HepG2 (cell line): ENCODE measurements at places on chromosomes 3 and 15. TPM values are rescaled to one million over a fixed set of nuclear protein-coding genes. Genes with fewer than 3 reads are reported as not detected.

LSAMP gene
- total RNA-seq, result not detected in 2 replicates

TLR9 gene
- total RNA-seq, result not detected in 2 replicates

ATP6V1A gene
- total RNA-seq, result 95.1 and 171 TPM in 2 replicates

DNA sequence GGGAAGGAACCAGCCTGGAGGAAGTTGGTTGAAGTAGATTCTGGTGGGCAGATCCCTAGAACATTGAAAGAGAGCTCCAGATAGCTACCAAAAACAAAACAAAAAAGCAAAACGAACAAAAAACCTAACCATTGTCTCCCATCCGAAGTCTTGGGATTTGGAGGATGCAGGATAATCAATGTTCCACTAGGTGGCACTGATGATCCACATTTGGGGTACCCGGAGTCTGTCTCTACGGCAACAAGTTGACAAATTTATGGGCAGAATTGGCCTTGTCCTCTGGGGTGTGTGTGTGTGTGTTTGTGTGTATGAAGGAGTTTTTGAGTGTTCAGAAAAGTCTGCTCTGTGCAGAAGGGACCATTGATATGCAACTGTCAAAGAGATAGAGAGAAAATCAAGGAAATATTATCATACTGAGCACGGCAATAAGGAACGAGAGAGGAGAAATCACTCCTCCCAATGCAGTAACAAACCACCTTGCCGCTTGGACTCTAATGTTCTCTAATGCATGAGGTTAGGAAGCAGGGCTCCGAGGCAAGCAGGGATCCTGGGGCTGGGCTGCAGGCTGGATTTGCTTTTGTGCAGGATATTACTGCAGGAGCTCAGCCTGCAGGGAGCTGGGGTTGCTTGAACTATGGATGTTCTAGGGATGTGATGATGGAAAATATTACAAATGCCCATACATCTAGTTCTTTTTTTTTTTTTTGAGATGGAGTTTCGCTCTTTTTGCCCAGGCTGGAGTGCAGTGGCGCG is 59.8 kb upstream of the KLHL25 start:
- no peak overlapping the region for H3K4me3 ChIP-seq
- H3K36me3 ChIP-seq, result no peaks in the 10 kb centered on the region
- 0 out of 2 replicates have a peak, but pooled peaks cover 1% of the 10 kb centered on the region for H3K27me3 ChIP-seq
- no peaks in the 10 kb centered on the region for H3K4me1 ChIP-seq

GRCh38 chr3:155069729-155070128 is 10.4 kb upstream of the MME start:
- no peaks in the 10 kb centered on the region for H3K36me3 ChIP-seq
- no peaks in the 10 kb centered on the region for H3K27me3 ChIP-seq
- H3K27ac ChIP-seq, result no peak overlapping the region
- no peaks in the 10 kb centered on the region for H3K4me1 ChIP-seq
- DNase-seq, result no peak

DNA sequence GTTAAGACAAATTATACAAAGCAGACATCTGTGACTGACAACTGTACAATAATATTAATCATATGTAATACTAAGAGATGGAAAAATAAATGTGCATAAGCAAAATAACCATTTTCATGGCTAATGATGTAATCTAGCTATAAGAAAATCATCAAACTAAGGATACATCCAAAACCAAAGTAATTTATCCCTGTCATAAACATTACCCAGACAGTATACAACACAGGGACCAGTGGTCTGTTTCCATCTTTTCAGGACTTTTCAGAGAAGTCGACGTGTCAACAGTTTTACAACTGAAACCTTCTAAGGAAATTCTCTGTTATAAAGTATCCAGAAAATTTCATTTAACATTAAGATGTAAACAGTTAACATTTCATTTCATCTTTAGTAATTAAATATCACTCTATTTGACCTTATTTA is 11.0 kb downstream of the THBS1 start:
- H3K4me3 ChIP-seq, result no peak overlapping the region
- H3K36me3 ChIP-seq, result peaks cover 49% of the 10 kb centered on the region
- H3K27ac ChIP-seq, result no peak overlapping the region
- no peak for DNase-seq
- no peaks in the 10 kb centered on the region for H3K27me3 ChIP-seq

DNA sequence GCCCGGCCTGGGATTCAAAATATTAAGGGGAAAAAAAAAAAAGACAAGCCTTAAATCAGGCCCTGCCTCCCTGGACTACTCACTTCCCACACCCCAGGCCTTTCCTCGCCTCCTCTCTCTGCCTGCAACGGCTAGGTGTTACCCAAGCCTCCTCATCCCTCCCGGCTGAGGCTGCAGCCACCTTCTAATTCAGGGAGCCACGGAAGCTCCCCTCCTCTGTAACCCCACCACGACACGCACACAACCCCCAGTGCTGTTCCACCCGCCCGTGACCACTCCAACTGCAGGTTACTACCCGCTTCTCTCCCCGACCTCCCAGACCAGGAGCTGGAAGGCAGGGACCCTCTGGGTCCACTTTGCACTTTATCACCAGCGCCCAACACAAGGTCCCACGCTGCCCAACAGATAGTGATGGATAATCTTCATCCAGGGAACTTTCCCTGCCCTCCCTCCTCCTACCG is 936 bp downstream of the KIF7 start:
- H3K4me3 ChIP-seq, result peak overlapping the region; percentile 85
- no peaks in the 10 kb centered on the region for H3K27me3 ChIP-seq
- no peaks in the 10 kb centered on the region for H3K36me3 ChIP-seq
- H3K4me1 ChIP-seq, result peaks cover 31% of the 10 kb centered on the region

DNA sequence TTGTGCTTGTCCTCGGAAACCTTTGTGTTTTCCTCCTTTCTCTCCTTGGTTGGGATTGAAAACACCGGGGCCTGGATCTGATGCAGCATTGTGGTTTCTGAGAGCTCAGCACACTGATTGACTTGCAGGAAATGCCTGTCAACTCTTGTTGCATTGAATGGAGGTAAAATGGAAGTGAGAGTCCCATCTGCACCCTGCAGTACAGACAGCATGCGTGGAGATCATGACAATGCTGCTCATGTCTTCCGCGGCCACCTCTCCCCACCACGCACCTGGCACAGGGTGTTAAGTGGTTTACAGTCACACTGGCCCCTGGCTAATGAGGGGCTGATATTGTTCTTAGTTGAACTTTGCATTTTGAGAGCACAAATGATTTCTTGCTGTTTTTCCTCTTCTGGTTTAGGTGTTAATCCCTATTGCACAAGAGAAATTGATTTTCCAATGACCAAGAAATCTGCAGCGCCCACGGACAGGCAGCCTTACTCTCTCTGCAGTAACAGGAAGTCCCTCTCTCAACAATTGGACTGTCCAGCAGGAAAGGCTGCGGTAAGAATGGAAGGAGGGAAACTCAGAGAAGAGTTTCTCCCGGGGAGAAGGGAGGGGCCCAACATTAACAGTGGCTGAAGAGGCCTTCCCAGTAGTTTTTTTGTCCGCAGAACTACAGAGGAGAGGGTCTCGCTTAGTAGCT is 58.5 kb downstream of the STARD5 start:
- H3K36me3 ChIP-seq, result no peaks in the 10 kb centered on the region
- H3K4me1 ChIP-seq, result peaks cover 10% of the 10 kb centered on the region
- no peak overlapping the region for H3K27ac ChIP-seq
- no peak overlapping the region for H3K4me3 ChIP-seq
- no peaks in the 10 kb centered on the region; the same call in none of the 2 replicates for H3K27me3 ChIP-seq

- no peak overlapping the region for H3K4me3 ChIP-seq
- no peak overlapping the region for H3K27ac ChIP-seq
- H3K36me3 ChIP-seq, result no peaks in the 10 kb centered on the region
- no peak for DNase-seq
These were observed 3.6 kb downstream of the KLHL6 start for GRCh38 chr3:183551930-183552329.

- peak overlapping the region; percentile 96 for H3K4me3 ChIP-seq
- no peaks in the 10 kb centered on the region; the same call in 1 of the 3 replicates for H3K27me3 ChIP-seq
- H3K27ac ChIP-seq, result peak overlapping the region; percentile 86
- peaks cover 30% of the 10 kb centered on the region for H3K36me3 ChIP-seq
These were observed 1.3 kb downstream of the SRP14 start for GRCh38 chr15:40037721-40038120.

DNA sequence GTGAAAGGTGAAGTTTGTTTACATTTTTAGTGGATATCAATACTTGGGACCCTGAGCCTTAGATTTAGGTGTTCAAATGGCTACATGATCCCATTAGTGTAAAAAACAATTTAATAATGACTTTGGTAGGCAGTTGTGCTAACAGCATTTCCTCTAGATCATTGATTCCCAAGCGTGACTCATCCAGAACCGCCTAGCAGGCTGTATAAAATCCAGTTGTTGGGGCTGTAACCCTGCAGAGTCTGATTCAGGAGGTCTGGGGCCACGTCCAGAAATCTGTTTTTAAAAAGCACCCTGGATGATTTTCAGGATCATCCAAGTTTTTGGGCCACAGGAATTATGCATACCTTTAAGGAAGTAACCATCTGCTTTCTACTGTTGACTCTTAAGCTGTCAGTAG is 156.4 kb downstream of the TP63 start:
- no peaks in the 10 kb centered on the region for H3K36me3 ChIP-seq
- H3K27ac ChIP-seq, result no peak overlapping the region
- H3K4me3 ChIP-seq, result no peak overlapping the region

GRCh38 chr3:62131620-62132019 is 241.7 kb downstream of the FEZF2 start:
- no peak overlapping the region for H3K4me3 ChIP-seq
- no peak overlapping the region for H3K27ac ChIP-seq
- H3K36me3 ChIP-seq, result no peaks in the 10 kb centered on the region
- DNase-seq, result no peak

- peaks cover 65% of the 10 kb centered on the region for H3K4me1 ChIP-seq
- no peaks in the 10 kb centered on the region for H3K36me3 ChIP-seq
- no peaks in the 10 kb centered on the region for H3K27me3 ChIP-seq
- H3K4me3 ChIP-seq, result no peak overlapping the region
- no peak for DNase-seq
- H3K27ac ChIP-seq, result no peak overlapping the region
These were observed 100.1 kb upstream of the CHD2 start for GRCh38 chr15:92800013-92800412.

GRCh38 chr15:50968353-50968752 is 59.9 kb downstream of the AP4E1 start:
- H3K4me3 ChIP-seq, result no peak overlapping the region
- H3K27ac ChIP-seq, result no peak overlapping the region
- no peaks in the 10 kb centered on the region for H3K4me1 ChIP-seq

DNA sequence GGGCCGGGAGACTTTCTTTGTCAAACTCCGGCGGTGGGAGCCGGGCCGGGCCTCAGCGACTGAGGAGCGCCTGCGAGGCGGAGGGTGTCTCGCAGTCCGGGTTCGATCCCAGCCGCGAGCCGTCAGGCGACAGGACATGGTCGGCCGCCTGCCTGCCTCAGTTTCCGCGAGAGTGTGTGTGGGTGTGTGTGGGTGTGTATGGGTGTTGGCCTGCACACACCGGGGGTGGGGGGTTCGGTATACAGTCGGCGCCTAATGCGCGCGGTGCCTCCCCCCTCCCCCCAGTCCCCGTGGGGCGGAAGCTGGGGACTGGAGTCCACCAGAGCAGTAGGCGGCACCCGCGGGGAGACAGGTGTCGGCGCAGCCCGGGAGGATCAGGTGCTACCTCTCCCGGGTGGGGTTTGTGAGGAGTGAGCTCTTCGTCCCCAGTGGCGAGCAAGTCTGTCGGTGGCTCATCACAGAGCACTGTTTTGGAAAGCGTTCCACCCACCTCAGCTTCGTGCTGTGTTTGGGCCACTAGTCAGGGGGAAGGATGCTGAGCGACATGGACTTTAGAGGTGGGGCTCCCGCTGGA is 246.3 kb downstream of the GOLGA6L6 start:
- H3K4me3 ChIP-seq, result no peak overlapping the region
- H3K27ac ChIP-seq, result no peak overlapping the region
- no peaks in the 10 kb centered on the region for H3K36me3 ChIP-seq
- H3K27me3 ChIP-seq, result no peaks in the 10 kb centered on the region
- H3K4me1 ChIP-seq, result no peaks in the 10 kb centered on the region
- DNase-seq, result no peak

DNA sequence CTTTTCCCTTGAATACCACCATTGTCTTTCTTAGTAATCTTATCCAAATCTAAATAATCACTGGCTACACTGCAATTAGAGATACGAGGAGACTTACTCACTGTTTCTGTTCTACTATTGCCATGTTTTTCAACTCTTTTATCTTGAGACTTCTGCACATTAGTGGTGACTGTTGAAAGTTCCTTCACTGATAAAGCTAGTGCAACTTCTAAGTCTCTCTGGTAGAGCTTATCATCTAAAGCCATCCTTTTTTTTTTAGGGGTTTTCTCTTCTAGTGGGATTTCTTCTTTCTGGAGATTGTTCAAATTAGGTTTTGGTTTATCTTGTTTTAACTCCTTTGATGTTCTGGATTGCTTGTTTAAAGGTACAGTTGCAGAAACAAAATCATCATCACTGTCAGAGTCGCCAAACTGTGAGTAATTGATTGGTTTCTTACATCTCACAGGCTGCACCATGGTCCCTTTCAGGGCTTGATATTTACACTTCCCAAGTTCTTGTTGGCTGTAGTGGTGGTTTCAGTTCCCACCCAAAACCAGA is 37.7 kb downstream of the NCK1 start:
- no peaks in the 10 kb centered on the region for H3K27me3 ChIP-seq
- no peak overlapping the region for H3K27ac ChIP-seq
- H3K4me1 ChIP-seq, result peaks cover 11% of the 10 kb centered on the region
- no peak for DNase-seq
- no peaks in the 10 kb centered on the region for H3K36me3 ChIP-seq

GRCh38 chr3:65664931-65665330 is 373.8 kb downstream of the MAGI1 start:
- H3K27ac ChIP-seq, result no peak overlapping the region
- peaks cover 27% of the 10 kb centered on the region for H3K4me1 ChIP-seq
- no peaks in the 10 kb centered on the region for H3K27me3 ChIP-seq
- no peak for DNase-seq
- no peaks in the 10 kb centered on the region for H3K36me3 ChIP-seq
- H3K4me3 ChIP-seq, result no peak overlapping the region

DNA sequence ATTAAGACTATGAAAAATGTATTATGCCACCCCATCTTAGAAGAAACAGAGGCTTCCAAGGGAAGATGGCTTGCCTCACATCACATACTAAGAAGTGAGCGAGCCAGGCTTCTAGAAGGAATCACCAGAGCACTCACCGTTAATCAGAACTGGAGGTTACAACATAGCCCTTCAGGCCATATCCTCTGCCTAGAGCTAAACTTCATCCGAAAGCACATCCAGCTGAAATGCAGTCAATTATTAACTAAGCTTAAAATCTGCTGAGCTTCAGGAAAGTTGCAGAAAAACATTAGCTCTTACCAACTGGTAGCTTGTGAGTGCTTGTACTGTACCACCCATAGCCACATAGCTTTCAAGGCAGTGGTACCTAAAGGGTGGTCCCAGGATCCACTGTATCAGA is 483.2 kb downstream of the TBL1XR1 start:
- DNase-seq, result no peak
- no peak overlapping the region for H3K4me3 ChIP-seq
- no peak overlapping the region for H3K27ac ChIP-seq
